ENCODE measurements at places on chromosomes 16 and 17.

- DNase-seq, result no peak
Measured at GRCh38 chr17:77819497-77819896, 139.0 kb upstream of the TNRC6C start.

DNA sequence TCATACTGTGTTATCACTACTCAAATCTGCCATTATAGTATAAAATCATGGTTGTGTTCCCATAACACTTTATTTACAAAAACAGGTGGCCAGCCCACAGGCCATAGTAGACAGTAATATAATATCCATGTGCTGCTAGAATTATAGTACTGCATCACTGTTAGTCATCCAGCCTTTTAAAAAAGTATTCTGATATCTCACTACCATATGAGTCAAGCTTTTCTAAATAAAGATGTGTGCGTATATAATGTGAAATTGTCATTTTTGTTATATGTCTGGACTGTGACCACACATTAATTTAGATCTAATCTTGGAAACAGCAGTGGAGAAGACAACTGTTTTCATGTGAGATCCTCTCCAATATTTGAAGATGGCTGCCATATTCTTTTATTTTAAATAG lies 1049.1 kb upstream of the GOT2 start:
- DNase-seq, result no peak

DNA sequence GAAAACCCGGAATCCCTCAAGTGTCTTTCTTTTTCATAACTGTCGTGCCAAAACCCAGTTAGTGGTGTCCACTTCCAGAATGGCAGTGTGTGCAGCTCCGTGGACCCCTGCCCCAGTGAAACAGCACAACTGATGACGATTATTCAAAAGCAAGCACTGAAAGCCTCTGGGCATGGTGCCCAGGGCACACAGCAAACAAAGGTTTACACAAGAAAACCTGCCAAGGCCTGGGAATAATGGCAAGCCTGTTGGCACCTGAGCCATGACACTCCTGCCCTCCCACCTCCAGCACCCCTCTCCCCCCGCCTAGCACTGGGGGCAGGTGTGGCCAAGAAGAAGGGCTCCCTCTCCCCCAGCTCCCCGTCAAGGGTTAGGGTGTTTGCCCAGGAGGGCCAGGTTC lies 2.8 kb downstream of the PKMYT1 start:
- peak; percentile 41 for DNase-seq

GRCh38 chr16:23934610-23935236 lies 98.9 kb downstream of the PRKCB start:
- DNase-seq, result no peak

DNA sequence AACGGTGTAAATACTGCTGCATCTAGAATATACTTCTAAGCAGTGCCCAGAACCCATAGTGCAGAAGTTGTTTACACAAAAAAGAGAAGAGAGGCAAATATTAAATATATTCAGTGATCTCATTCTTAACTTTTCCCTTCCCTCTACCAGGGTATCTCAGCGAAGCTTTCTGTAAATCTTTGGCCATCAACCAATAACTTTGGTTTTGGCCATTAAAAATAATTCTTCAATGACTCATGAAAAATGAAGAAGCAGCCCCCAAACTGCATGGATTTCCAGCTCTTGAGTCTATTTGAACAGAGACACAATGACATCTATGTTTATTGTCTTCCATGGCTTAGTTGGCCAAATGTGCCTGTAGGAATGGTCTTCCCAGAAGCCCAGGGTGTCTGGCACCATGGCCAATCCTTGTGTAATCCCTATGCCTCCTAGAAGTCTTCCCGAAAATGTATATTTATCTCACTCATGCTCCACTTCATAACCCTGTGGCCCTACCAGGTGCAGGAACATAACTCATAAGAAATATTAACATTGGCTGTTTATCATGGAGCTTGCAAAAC lies 646.6 kb downstream of the TOX3 start:
- no peak for DNase-seq

GRCh38 chr17:44901411-44901921 lies 2.2 kb upstream of the EFTUD2 start:
- DNase-seq, result no peak

DNA sequence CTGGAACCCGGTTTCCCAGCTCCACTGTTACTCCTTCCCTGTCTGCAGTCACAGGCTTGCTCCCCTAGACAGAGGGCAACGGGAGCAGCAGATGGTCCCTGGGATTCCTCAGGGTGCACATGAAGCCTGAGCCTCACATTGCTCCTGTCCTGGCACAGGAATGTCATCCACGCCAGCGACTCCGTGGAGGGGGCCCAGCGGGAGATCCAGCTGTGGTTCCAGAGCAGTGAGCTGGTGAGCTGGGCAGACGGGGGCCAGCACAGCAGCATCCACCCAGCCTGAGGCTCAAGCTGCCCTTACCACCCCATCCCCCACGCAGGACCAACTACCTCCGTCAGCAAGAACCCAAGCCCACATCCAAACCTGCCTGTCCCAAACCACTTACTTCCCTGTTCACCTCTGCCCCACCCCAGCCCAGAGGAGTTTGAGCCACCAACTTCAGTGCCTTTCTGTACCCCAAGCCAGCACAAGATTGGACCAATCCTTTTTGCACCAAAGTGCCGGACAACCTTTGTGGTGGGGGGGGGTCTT lies 1.6 kb upstream of the DECR2 start:
- no peak for DNase-seq

GRCh38 chr17:37067555-37068111 lies 118.9 kb downstream of the AATF start:
- no peak for DNase-seq

DNA sequence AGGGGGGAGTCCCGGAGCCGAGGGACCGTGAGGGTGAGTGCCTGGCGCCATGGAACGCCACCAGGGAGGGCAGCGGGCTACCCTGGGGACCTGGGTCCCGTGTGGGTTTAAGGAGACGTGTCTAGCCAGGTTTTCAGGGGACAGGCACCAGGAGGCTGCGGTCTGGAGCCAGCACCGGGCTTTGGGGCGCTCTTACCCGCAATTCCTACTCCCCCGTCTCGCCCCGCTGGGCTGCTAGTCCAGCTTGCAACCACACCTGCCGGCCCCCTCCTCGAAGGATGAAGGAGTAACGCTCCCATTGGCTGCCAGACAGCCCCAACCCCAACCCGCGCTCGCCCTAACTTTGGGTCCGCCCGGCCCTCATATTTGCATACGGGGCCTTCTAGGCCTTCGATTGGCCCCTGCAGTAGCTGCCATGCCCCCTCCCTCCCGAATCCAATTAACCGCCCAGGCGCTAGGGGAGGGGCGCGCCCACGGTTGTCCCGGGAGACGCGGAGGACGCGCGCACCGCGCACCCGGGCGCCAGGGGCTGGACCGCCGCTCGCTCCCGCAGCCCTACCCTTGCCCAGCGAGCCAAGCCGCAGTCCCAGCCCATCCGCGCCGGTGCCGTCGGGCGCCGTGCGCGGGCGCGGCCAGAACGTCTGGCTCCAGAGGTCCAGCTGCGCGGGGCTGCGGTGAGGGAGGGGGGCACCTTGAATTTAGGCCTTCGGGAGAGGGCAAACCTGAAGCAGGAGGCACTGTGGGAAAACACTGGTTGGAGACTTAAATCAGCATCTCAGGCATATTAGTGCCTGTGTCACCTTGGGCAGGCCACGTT lies at the start of gene TTLL6:
Gene TTLL6, minus strand, starts transcription at position 456 of the 817 bp plus-strand sequence. Its CDS starts 157 bp downstream, at position 299.
- peak; percentile 69 for DNase-seq

- no peak for DNase-seq
Measured at GRCh38 chr17:35735036-35735805, 3.8 kb downstream of the RASL10B start.

- no peak for DNase-seq
Measured at GRCh38 chr16:30519120-30520049, 7.0 kb downstream of the ZNF768 start.

DNA sequence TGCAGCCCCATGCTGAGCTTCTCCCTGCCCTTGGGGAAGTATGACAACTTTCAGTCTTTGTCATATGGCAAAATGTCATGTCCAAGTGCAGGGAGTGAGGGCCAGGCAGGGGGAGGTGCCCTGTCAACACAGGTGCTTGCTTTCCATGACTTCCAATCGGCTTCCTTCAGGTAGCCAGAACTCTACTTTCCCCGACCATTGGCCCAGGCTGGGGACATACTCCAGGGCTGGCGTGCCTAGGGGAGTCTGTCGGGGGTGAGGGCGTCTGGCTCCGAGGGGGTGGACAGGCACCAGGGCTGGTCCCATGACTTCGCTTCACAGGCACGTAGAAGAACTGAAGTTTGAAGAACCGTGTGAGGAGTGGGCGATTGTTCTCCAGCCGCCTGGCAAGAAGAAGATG lies 19.8 kb upstream of the PIK3R6 start:
- DNase-seq, result no peak

DNA sequence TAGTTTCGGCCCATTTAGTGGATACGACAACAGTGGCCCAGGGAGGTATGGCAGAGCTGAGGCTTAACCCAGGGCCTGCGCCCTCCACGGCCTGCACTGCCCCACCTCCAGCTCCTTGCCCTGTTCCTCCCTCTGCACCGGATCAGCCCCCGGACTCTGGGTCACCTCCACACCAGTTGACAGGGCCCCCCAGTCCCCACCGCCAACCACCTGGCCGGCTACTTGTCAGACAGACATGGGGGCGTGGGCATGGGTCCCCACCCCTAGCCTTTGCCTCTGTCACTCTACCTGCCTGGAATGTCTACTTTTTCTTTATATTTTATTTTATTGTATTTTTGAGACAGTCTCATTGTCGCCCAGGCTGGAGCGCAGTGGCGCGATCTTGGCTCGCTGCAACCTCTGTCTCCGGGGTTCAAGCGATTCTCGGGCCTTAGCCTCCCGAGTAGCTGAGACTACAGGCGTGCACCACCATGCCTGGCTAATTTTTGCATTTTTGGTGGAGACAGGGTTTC lies 3.0 kb upstream of the ACTG1 start:
- DNase-seq, result no peak

GRCh38 chr16:84919269-84919668 lies 92.1 kb downstream of the ZDHHC7 start:
- no peak for DNase-seq

DNA sequence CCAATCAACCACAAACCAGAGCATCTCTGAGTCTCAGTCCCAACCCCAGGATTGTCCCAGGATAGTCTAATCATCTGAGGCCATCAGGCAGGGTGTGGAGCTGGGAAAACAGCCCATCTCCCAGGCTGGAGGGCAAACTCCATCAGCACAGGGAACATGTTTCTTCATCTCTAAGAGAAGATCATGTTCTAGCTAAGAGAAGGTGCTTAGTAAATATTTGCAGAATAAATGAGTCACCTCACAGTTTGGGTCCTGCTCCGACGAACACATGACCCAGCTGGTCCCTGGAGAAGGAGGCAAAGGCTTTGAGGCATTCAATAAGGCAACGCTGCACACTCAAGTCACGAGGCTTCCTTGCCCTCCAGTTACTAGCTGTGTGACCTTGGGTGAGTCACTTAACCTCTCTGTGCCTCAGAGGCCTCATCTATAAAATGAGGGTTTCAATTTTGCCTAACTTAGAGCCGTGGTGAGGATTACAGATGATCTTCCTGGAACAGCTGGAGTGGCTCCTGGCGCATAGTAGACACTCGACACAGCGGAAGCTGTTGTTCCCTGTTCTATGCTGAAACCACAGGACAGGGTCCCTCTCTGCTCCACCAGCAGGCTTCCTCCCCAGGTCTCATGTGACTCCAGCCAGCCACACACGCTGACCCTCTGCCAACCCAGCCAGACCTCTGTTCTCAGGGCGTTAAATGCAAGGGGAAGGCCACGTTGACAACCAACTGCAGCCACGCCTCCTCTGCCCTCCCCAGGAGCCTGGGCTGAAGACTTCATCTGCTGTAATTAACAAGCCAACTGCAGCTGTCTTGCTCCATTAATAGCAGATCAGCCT lies 10.3 kb upstream of the RPL38 start:
- DNase-seq, result peak; percentile 23

DNA sequence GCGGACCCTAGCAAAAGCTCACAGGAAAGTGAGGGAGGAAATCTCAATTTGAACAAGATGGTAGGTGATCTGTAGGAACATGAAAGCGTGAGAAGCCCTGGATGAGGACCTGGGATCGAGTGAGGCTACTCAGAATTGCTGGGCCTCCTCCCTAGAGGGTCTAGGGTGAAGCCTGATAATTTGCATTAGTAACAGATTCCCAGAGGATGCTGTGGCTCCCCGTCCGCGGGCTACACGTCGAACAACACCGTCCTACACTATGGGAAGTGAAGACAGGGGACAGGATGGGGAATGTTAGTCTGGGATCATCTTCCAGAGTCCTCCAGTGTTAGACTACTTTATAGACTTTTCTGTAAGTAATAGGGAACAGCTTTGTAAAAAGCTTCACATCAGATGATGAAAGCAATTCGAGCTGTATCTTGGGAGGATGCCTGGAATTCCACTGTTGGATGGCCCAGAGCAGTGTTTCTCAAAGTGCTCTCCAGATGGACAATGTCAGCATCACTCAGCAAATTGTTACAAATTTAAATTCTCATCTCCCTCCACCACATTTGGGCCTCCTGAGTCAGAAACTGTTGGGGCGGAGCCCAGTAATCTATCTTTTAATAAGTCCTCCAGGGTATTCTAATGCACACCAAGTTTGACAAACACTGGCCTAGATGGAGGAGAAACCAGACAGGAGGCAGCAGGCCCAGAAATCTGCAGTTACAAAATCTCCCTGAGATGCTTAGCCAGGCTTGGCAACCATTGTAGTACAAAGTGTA lies 6.5 kb downstream of the FNDC8 start:
- DNase-seq, result no peak

- peak; percentile 21 for DNase-seq
Measured at GRCh38 chr17:81254955-81255717, 16.0 kb downstream of the NDUFAF8 start.

GRCh38 chr16:82633964-82634600 lies 7.3 kb downstream of the CDH13 start:
- peak; percentile 73 for DNase-seq

DNA sequence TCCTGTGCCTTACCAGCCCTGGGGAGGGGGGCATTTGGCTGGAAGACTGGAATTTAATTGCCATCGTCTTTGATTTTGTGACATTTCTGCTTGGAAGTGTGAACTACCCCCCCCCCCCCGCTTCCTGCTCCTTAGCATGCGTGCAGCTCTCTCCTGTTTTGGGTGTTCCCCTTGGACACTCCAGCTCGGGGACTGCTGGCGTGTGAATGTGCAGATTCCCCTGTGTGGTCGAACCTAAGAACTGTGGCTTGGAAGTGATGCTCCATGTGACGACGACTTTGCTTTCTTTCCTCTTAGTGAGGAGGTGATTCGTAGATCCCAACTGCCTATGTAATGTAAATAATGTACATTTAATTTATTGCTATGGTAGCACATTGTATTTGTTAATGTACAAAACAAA lies 26.1 kb downstream of the OR1D5 start:
- DNase-seq, result no peak

All from midbrain (tissue), 1 donor.